ENCODE measurements at places on chromosomes 5 and 9. TPM values are rescaled to one million over a fixed set of nuclear protein-coding genes. Genes with fewer than 3 reads are reported as not detected.

Gene RASGEF1C
- total RNA-seq: not detected

Gene SNX30
- 8.5 TPM for total RNA-seq

Gene ANKRD55
- total RNA-seq: not detected

Gene CD72
- 48.1 TPM for total RNA-seq

Gene MARCOL
- not detected for total RNA-seq

Gene PCDHA9
- not detected for total RNA-seq

Gene ARL14EPL
- total RNA-seq: not detected

Gene PAM
- 79.9 TPM for total RNA-seq

Gene SLC6A3
- not detected for total RNA-seq

Gene TOR4A
- total RNA-seq: 16.3 TPM

Gene GALNT12
- total RNA-seq: 9.4 TPM

Gene SPATA31E1
- not detected for total RNA-seq

Gene POLR1E
- total RNA-seq: 17.8 TPM

Gene LIFR
- total RNA-seq: not detected

Gene IL13
- not detected for total RNA-seq

Gene FXN
- 19.4 TPM for total RNA-seq

Gene ZBTB5
- total RNA-seq: 13.3 TPM

Gene BTNL8
- 0.75 TPM for total RNA-seq

Gene CCDC183
- total RNA-seq: 0.56 TPM

Gene C5orf58
- not detected for total RNA-seq

Gene RLN1
- 0.43 TPM for total RNA-seq

Gene ARHGEF37
- not detected for total RNA-seq

Gene SCGB3A2
- total RNA-seq: not detected

Gene SOHLH1
- not detected for total RNA-seq

Gene OLFM1
- 0.18 TPM for total RNA-seq

Gene ACER2
- 1.3 TPM for total RNA-seq

Gene POLE3
- total RNA-seq: 59.2 TPM

Gene HINT2
- total RNA-seq: 25.9 TPM

Gene LHX6
- not detected for total RNA-seq

Gene TLR4
- total RNA-seq: 1.4 TPM
